ENCODE measurements at places on chromosomes 13 and 19. TPM values are rescaled to one million over a fixed set of nuclear protein-coding genes. Genes with fewer than 3 reads are reported as not detected.
A peak's percentile ranks its signal among the peaks of the same experiment; 100 is the strongest.

The CABP5 gene
- not detected for total RNA-seq

The USHBP1 gene
- total RNA-seq = not detected

DNA sequence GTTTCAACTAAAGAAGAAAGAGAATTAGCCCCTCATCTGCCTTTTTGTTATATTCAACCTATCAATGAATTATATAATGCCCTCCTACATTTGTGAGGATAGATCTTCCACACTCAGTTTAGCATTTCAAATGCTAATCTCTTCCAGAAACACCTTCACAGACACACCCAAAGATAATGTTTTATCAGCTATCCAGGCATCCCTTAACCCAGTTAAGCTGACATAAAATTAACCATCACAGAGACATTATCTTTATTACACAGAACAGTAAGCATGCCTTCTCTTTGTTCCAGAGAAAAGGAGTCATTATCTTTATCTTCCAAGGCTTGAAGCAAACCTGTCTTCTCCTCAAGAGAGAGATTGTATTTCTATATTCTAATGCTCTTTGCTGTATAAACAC lies 53.1 kb downstream of the PCDH20 start:
- no peak for DNase-seq
- H3K27me3 ChIP-seq = no peaks in the 10 kb centered on the region
- no peak overlapping the region for H3K27ac ChIP-seq
- H3K4me3 ChIP-seq = no peak overlapping the region
- H3K36me3 ChIP-seq = no peaks in the 10 kb centered on the region
- no peaks in the 10 kb centered on the region for H3K4me1 ChIP-seq

- H3K27ac ChIP-seq = peak overlapping the region; percentile 12
- H3K4me3 ChIP-seq = no peak overlapping the region
- no peak for DNase-seq
Observed at GRCh38 chr19:41528106-41528505, 47.9 kb upstream of the CEACAM21 start.

GRCh38 chr13:32409561-32410421 lies 18.1 kb downstream of the N4BP2L1 start:
- DNase-seq = no peak
- H3K27me3 ChIP-seq = no peaks in the 10 kb centered on the region
- H3K4me3 ChIP-seq = no peak overlapping the region
- H3K27ac ChIP-seq = no peak overlapping the region
- H3K36me3 ChIP-seq = peaks cover 35% of the 10 kb centered on the region
- peaks cover 19% of the 10 kb centered on the region for H3K4me1 ChIP-seq

DNA sequence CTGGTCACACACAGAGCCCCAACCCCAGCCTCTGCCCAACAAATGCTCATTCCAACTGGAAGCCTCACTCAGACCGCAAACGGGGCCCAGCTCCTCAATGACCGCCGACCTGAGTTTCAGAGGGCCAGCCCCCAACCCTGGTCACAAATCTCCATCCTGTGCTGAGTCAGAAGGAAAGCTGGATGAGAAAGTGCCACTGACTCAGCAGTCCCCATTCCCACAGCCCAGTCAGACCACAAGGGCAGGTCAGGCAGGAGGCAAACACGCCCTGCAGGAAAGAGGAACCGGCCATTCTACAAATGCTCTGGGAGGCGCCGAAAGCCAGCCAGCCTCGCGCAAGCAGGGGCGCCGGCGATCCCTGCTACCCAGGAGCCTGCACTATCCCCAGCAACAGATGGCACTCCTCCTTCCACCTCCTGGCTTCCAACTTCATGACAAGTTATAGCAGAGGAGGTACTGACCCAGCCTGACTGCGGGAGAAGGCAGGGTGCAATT lies 14.1 kb upstream of the PRKD2 start:
- peaks cover 21% of the 10 kb centered on the region for H3K36me3 ChIP-seq
- no peak overlapping the region for H3K27ac ChIP-seq
- H3K27me3 ChIP-seq = no peaks in the 10 kb centered on the region
- H3K4me3 ChIP-seq = no peak overlapping the region

GRCh38 chr19:13401388-13401787 lies 104.9 kb downstream of the CACNA1A start:
- H3K4me3 ChIP-seq = no peak overlapping the region
- DNase-seq = no peak
- no peak overlapping the region for H3K27ac ChIP-seq
- no peaks in the 10 kb centered on the region for H3K4me1 ChIP-seq
- peaks cover 1% of the 10 kb centered on the region for H3K27me3 ChIP-seq

DNA sequence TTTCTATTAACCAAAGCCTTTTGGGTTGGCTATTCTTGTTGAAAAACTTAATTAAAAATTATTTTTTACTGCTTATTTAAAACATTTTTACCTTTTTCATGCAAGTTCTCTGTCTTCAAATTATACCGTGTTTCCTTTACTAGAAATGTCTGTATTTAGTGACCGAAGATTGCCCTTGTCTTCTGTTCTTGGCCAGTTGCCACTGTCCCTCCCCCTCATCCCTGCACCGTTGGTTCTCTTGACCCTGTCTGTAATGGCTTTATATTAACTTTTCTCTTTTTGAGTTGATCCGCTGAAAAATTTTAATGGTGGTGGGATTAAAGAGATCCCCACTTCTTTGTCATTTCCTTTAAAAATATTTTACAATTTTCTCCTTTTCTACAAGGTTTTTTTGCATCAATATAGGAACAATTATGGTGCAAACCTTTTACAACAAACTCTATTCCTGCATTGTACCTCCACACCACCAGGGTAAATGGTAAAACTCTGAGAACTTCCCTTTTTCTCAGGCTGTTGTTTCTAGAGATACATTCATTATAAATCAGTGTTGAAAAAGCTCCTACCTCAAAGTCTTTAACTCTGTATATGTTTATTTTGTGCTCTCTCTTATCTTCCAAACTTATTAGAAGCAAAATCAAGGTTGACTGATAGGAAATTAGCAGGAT lies 12.9 kb upstream of the RNF113B start:
- no peak for DNase-seq
- H3K27ac ChIP-seq = no peak overlapping the region
- peaks cover 9% of the 10 kb centered on the region for H3K27me3 ChIP-seq
- H3K4me1 ChIP-seq = no peaks in the 10 kb centered on the region

- peaks cover 5% of the 10 kb centered on the region for H3K27me3 ChIP-seq
- peaks cover 3% of the 10 kb centered on the region for H3K4me1 ChIP-seq
- H3K4me3 ChIP-seq = no peak overlapping the region
Observed at GRCh38 chr19:29293292-29293691, 80.3 kb upstream of the UQCRFS1 start.

- DNase-seq = no peak
- no peaks in the 10 kb centered on the region for H3K4me1 ChIP-seq
- no peak overlapping the region for H3K4me3 ChIP-seq
Observed at GRCh38 chr13:106814463-106814862, 246.5 kb upstream of the ARGLU1 start.

DNA sequence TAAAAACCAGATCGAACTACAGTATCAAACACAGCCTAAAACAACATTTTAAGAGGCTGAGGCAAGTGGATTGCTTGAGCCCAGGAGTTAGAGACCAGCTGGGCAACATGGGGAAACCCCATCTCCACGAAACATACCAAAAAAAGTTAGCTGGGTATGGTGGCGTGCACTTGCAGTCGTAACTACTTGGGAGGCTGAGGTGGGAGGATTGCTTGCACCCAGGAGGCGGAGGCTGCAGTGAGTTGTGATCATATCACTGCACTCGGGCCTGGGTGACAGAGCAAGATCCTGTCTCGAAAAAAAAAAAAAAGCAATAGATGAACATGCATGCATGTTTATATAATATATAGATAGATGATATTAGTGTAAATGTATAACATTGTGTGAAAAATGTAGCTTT lies 5.2 kb upstream of the MRPS31 start:
- H3K4me3 ChIP-seq = peak overlapping the region; percentile 86
- DNase-seq = no peak

DNA sequence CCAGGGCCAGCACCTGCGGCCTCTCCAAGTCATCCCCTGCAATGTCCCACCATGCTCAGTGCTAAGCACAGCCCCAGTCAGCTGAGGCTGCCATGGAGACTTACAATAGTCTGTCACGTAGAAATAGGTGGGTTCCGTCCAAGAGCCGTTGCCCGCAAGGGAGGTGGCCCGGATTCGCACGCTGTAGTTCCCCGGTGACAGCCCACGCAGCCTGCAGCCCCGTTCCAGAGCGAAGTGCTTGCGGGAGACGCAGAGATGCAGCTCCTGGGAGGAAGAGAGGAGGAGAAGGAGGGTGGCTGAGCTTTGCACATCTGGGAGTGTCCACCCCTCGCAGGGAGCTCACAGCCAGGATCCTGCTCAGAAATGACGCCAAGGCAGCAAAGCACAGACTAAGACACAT lies 62.6 kb downstream of the ZNF557 start:
- no peak overlapping the region for H3K4me3 ChIP-seq
- no peaks in the 10 kb centered on the region for H3K27me3 ChIP-seq
- no peaks in the 10 kb centered on the region for H3K4me1 ChIP-seq
- no peaks in the 10 kb centered on the region for H3K36me3 ChIP-seq

GRCh38 chr13:110246530-110246929 lies 60.4 kb downstream of the COL4A1 start:
- no peaks in the 10 kb centered on the region for H3K4me1 ChIP-seq
- H3K27ac ChIP-seq = no peak overlapping the region
- no peaks in the 10 kb centered on the region for H3K36me3 ChIP-seq
- H3K4me3 ChIP-seq = no peak overlapping the region

DNA sequence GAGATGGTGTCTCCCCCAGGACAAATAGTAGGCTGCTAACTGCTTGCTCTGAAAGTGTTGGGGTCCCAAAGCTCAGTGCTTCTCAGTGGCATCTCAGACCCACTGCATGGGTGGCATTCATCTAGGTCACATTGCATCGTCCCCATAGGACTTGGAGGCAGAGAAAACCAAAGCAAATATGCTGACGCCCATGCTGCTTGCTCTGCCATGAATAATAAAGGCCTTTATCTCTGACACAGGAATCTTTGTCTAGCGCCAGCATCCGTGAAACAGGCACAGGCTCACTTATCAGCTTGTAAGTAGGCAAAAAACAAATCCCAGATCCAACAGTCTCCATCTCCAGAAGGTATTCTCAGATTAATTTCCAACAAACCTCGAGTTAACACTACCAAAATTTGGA lies 18.9 kb upstream of the IPO5 start:
- no peak overlapping the region for H3K4me3 ChIP-seq
- H3K36me3 ChIP-seq = no peaks in the 10 kb centered on the region
- peaks cover 16% of the 10 kb centered on the region for H3K27me3 ChIP-seq
- no peak overlapping the region for H3K27ac ChIP-seq
